Stimulated activated CD8-positive, alpha-beta memory T cell treated with anti-CD3 and anti-CD28 coated beads, Interleukin-2, amount 100 ng/mL, for 1 hour (primary cell): ENCODE measurements at places on chromosomes 12 and 14.

- no peak for DNase-seq
Measured at GRCh38 chr14:40218282-40218941, 786.2 kb upstream of the FBXO33 start.

DNA sequence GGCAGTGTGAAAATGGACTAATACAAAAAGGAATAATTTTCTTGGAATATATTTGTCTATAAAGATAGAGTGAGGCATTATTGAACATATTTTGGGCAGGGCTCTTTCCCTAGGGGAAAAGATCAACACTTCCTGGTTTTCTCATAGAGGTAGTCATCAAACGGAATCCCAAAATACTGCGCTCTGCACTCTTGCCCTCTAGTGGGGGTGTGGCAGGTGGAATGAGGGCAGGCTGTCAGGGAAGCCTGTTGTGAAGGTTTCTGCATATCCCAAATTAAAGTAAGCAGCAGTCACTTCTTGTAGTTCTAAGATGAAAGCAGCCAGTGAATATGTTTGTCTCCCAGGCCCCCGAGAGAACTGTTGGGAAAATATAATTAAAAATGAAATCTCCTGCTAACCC, 666.8 kb upstream of the TMEM132C start:
- DNase-seq = no peak

DNA sequence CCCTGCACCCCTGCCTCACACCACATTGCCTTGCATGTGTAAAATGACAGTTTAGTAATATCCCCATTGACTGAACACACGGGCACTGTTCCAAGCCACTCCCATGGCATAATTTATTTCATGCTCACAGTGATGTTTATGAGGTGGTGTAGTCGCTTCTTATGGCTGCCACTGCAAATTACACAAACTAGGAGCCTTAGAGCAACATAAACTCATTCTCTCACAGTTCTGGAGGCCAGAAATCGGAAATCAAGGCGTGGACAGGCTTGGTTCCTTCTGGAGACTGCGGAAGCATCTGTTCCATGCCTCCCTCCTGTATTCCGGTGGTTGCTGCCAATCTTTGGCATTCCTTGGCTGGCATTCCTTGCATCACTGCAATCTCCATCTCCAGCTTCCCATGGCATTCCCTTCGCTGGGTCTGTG, 97.3 kb downstream of the RIN3 start:
- DNase-seq = no peak

- DNase-seq = no peak
Measured at GRCh38 chr14:84410344-84410743, 1119.6 kb upstream of the FLRT2 start.

DNA sequence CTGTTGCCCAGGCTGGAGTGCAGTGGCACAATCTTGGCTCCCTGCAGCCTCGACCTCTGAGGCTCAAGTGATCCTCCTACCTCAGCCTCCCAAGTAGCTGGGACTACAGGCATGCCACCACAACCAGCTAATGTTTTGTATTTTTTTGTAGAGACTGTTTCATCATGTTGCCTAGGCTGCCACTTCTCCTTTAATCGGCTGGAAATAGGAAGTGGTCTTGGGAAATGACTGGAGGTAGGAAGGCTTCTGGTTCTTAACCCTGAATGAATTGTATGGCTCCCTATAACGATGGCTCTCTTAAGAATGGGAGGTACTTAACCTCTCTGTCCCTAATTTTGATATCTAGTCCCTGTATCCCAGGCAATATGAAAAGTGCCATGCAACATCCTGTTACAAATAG, 113.9 kb upstream of the USP15 start:
- DNase-seq = no peak

DNA sequence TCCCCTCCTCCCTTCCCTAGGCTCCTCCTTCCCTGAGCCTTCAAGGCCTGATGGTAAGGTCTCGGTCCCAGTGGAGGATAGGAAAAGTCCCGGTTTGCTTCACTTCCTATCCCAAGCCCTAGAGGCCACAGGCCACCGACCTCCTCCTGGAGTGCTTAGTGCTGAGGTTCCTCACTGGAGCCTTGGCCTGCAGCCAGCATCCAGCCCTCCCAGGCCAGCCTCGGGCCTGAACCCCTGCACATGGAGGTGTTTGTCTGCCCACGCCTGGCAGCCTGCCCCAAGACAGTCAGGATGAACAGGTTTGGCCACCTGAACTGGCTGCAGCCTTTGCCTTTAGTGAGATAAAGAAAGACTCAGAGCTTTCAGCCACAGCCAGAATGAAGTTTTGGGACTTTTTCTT, 15.8 kb upstream of the KRT7 start:
- no peak for DNase-seq

DNA sequence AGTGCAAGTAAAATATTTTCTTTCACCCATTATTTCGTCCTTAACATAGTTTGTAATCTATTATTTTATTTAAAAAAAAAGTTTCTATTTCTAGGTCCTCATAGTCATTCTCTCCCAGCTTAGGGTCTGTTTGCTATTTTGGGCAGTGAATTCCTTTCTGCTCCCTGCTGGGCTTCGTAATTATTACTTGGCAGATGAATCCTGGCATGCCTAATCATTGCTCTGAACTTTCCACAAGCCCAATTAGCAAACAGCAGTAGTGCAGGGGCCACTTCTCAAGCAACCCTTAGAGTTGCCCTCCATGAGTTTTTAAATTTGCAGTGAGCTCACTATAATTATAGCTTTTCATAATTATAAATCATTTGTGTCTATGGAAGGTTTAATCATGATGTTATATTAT, 1378.3 kb upstream of the SEL1L start:
- DNase-seq = no peak

- DNase-seq = no peak
Measured at GRCh38 chr14:106227793-106228192, 701.4 kb downstream of the TMEM121 start.

GRCh38 chr14:81385419-81385818, 14.7 kb downstream of the STON2 start:
- DNase-seq = no peak

DNA sequence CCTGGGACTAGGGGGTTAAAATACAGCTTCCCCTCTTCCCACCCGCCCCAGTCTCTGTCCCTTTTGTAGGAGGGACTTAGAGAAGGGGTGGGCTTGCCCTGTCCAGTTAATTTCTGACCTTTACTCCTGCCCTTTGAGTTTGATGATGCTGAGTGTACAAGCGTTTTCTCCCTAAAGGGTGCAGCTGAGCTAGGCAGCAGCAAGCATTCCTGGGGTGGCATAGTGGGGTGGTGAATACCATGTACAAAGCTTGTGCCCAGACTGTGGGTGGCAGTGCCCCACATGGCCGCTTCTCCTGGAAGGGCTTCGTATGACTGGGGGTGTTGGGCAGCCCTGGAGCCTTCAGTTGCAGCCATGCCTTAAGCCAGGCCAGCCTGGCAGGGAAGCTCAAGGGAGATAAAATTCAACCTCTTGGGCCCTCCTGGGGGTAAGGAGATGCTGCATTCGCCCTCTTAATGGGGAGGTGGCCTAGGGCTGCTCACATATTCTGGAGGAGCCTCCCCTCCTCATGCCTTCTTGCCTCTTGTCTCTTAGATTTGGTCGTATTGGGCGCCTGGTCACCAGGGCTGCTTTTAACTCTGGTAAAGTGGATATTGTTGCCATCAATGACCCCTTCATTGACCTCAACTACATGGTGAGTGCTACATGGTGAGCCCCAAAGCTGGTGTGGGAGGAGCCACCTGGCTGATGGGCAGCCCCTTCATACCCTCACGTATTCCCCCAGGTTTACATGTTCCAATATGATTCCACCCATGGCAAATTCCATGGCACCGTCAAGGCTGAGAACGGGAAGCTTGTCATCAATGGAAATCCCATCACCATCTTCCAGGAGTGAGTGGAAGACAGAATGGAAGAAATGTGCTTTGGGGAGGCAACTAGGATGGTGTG, 1.9 kb downstream of the GAPDH start:
- no peak for DNase-seq

- no peak for DNase-seq
Measured at GRCh38 chr12:70982286-70982685, 61.7 kb upstream of the PTPRR start.

- DNase-seq = no peak
Measured at GRCh38 chr12:114860969-114861368, 177.0 kb upstream of the TBX3 start.

DNA sequence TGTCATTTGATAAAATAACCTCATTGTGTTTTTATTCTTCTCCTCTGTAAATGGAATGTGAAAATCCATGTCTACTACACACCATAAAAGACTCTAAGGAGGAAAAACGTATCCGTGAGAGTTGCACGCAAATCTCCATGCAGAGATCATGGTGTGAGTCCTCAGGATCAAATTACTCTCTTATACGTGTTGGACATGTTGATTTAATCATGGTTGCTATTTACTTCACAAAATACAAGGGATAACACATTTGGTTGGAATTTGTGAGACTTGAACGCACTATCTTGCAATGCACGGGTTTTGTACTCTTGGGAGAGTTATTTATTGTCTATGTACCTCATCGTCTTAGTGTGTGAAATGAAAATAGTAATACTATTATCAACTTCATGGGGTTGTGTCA, 128.0 kb upstream of the RASSF8 start:
- DNase-seq = no peak
